ENCODE measurements at places on chromosomes 1 and 21.

- no peak for DNase-seq
Measured at GRCh38 chr1:240621249-240621648, 9.3 kb upstream of the GREM2 start.

- no peak for DNase-seq
Measured at GRCh38 chr1:185857442-185857841, 123.3 kb downstream of the HMCN1 start.

DNA sequence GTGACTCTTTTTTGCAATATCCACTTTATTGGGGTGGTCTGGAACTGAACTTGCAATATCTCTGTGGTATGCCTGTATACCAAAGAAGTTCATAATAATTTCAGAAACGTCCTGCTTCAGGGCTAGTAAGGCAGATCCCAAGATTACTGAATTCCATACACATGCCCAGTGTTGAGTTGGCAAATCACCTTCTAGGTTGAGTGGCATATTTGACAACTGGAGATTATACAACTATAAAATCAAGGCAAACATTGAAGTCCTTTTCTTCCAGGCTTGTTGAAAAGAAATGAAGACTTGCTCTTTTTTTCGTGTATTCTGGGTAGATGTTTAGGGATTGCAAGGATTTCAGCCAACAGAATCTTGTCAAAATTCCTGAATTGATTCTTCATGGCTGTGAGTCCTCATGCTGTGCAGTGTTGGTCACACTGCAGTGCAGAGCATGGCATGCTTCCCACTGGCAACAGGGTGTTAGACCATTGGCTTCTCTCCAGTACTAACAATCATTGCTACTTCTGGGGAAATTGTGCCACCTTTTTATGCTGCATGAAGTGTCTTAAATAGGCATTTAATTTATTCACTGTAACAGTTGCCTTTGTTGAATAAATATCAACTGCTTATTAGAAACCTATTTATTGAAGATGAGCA, 367.1 kb upstream of the ADGRL4 start:
- DNase-seq, result no peak

- DNase-seq, result no peak
Measured at GRCh38 chr1:201096041-201096461, 16.2 kb downstream of the CACNA1S start.

GRCh38 chr1:166915042-166915441, 39.0 kb upstream of the TADA1 start:
- no peak for DNase-seq

DNA sequence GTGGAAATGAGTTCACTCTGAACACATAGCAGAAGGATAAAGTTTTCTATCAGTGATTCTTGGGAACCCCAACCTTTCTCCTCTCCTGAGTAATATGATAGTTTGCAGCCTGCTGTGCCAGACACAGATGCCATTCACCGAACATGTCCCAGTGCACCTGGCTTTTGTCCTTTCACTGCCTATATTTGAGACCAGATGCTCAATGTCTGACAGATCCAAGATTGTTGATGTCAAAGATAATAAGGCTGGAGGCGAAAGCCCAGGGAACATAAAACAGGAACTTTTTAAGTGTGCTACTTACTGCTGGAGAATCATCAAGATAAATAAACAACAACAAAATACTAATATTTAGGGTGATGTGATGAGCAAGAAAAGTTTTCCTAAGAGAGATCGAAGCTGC, 139.3 kb downstream of the TIAM1 start:
- no peak for DNase-seq

GRCh38 chr1:4380564-4381168, 273.7 kb upstream of the AJAP1 start:
- no peak for DNase-seq

DNA sequence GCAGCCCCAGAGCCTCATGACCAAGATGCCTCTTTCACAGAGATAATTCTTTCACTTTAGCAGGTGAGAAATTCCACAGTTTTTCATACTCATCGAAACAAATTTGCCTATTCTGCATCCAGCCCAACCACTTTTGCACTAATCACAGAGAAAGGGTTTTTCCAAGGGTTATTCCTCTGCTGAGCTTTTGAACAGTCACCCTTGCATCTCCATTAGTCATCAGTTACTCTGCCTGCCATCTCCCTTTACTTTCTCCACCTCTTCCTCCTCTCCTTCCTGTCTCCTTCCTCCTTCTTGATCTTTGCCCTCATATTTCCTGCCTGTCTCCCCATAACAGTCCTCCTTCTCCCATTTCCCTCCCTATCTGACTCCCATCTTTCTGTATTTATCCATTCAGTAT, 43.9 kb downstream of the FH start:
- no peak for DNase-seq

DNA sequence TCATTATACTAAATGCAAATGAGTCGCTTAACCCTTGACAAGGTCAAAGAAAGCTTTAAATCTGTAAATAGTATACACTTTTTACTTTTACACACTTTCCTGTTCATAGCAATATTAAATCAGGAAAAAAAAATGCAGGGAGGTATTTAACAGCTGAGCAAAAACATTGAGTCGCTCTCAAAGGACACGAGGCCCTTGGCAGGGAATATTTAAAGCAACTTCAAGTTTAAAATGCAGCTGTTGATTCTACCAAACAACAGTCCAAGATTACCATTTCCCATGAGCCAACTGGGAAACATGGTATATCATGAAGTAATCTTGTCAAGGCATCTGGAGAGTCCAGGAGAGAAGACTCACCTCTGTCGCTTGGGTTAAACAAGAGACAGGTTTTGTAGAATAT, 62.7 kb downstream of the CAPN2 start:
- no peak for DNase-seq

DNA sequence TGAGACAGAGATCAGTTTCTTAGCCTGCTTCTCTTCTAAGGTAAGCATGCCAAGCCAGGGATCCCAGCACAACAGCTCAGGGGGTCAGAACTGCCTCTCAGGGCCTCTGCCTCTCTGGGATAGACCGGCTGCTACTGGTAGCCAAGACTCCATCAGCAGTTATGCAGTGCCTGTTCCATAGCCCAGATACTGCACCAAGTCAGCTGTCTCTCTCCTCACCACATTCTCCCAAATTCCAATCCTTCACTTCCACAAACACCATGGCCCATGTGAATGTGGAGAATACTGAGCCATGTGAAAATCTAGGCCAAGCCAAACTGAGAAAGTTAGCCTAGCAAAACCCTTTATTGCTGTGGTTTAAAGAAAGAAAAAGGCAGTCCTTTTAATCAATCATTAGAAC, 37.5 kb downstream of the CDC42BPA start:
- DNase-seq, result no peak

- no peak for DNase-seq
Measured at GRCh38 chr21:18350216-18350615, 53.4 kb downstream of the TMPRSS15 start.
